ENCODE measurements at places on chromosomes 3 and 15.
A peak's percentile ranks its signal among the peaks of the same experiment; 100 is the strongest.

DNA sequence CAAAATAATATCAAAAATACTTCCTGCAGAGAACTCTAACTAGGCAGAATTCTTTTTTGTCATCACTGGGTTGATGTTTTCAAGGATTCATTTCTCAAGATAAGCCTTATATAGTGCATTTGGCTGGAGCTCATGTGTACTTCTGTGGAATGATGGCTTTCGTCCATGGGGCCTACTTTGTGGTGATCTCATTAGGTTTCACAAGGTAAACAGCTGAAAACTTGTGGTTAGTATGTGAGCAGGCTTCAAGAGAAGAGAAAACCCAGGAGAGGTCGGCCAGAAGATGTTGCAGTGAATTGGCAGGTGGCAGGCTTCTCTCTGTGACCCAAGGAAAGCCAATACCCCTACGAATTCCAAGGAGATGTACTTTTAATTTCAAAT is 121.4 kb upstream of the PHLDB2 start:
- H3K27me3 ChIP-seq: no peaks in the 10 kb centered on the region
- peak overlapping the region; percentile 24 for H3K27ac ChIP-seq
- peaks cover 9% of the 10 kb centered on the region for H3K4me1 ChIP-seq
- no peak overlapping the region for H3K4me3 ChIP-seq
- DNase-seq: no peak

- H3K27ac ChIP-seq: no peak overlapping the region
- peaks cover 30% of the 10 kb centered on the region for H3K36me3 ChIP-seq
- H3K27me3 ChIP-seq: no peaks in the 10 kb centered on the region
- H3K4me1 ChIP-seq: no peaks in the 10 kb centered on the region
Measured at GRCh38 chr15:74631935-74632560, 16.4 kb downstream of the CLK3 start.

- no peaks in the 10 kb centered on the region for H3K36me3 ChIP-seq
- no peak for DNase-seq
- no peaks in the 10 kb centered on the region for H3K27me3 ChIP-seq
- H3K4me3 ChIP-seq: no peak overlapping the region
- H3K27ac ChIP-seq: no peak overlapping the region
- H3K4me1 ChIP-seq: peaks cover 2% of the 10 kb centered on the region
Measured at GRCh38 chr3:32592011-32592410, 21.4 kb upstream of the DYNC1LI1 start.

DNA sequence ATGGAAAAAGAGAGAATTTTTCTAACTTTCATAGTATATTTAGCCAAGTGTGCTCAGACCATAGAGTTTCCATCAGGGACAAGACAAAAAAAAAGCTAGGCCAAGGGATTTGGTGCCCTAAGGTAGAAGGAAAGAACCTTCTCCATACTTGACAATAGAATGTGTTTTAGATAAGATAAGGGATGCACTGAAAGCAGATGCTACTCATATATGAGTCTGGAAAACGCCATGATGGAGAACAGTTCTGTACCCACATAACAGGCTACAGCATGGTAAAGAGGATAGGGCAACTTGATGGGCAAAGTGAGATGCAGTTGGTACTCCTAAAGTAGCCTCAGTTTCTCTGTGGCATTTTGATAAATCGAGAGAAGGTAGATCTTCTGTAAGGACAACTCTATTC is 216.4 kb upstream of the NECTIN3 start:
- no peak for DNase-seq
- no peak overlapping the region for H3K4me3 ChIP-seq
- H3K27ac ChIP-seq: no peak overlapping the region
- H3K36me3 ChIP-seq: no peaks in the 10 kb centered on the region

DNA sequence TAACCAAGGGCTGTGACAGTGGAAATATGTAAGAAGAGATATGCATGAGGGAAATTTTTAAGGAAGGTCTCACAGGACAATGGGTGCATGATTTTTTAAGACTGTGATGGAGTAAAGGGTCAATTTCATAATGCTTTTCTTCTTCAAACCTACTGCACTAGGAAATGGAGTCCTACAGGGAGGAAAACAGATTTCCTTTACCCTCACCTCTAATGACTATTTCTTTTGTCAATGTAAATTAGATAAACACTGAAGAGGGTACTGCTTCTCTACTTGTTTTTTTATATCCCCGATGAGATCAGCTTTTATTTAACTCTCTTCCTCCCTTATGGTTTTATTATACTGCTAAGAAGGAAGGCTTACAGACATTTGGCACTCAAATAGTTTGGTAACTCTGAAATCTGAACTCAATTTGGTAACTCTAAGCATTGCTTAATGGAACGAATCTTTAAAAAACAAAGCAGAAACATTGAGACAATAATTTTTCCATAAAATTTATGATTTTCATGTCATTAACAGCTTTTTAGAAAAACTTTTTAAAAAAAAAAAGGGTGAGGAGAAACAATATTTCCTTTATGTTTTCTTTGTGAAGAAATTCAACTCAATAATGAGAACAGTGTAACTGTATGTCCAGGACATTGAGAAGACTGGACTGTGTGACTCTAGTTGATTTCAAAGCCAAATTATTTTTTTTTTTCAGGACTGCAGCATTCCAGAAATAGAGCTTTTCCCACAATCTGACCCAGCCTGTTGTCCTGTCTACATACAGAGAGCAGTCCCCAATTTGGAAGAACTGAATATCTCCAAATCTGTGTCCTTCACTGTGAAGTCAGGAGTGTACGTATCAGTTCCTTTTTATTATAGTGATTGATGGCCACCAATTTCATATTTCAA is 64.4 kb downstream of the CRYBG3 start:
- no peaks in the 10 kb centered on the region for H3K36me3 ChIP-seq
- H3K4me1 ChIP-seq: peaks cover 4% of the 10 kb centered on the region
- H3K27me3 ChIP-seq: no peaks in the 10 kb centered on the region
- no peak overlapping the region for H3K4me3 ChIP-seq

DNA sequence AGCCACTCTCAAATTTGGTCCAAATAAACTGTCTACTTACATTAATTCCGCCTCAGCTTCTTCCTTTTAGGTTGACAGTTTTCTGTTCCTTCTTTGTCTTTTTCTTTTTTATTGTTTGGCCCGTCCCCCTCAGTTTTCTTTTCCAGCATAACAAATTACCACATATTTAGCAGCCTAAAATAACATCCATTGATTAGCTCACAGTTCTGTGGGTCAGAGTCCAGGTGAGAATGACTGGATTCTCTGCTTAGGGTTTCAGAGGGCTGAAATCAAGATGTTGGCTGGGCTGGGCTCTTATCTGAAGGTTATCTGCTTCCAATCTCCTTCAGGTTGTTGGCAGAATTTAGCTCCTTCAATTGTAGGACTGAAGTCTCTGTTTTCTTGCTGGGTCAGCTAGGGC is 24.6 kb upstream of the LCTL start:
- no peaks in the 10 kb centered on the region for H3K36me3 ChIP-seq
- no peak overlapping the region for H3K27ac ChIP-seq
- peaks cover 11% of the 10 kb centered on the region for H3K4me1 ChIP-seq

- no peak overlapping the region for H3K4me3 ChIP-seq
- H3K36me3 ChIP-seq: no peaks in the 10 kb centered on the region
- no peaks in the 10 kb centered on the region for H3K27me3 ChIP-seq
- no peaks in the 10 kb centered on the region for H3K4me1 ChIP-seq
- DNase-seq: no peak
Measured at GRCh38 chr3:52531860-52532516, 1.7 kb downstream of the NT5DC2 start.

GRCh38 chr3:177824841-177825240 is 627.6 kb upstream of the TBL1XR1 start:
- DNase-seq: no peak
- H3K27ac ChIP-seq: no peak overlapping the region
- H3K27me3 ChIP-seq: no peaks in the 10 kb centered on the region
- no peaks in the 10 kb centered on the region for H3K36me3 ChIP-seq
- no peak overlapping the region for H3K4me3 ChIP-seq

GRCh38 chr3:169310184-169310939 is 353.1 kb downstream of the MECOM start:
- H3K4me1 ChIP-seq: no peaks in the 10 kb centered on the region
- DNase-seq: no peak
- H3K4me3 ChIP-seq: no peak overlapping the region

GRCh38 chr3:193812791-193813500 is 219.9 kb downstream of the OPA1 start:
- DNase-seq: no peak
- no peaks in the 10 kb centered on the region for H3K36me3 ChIP-seq
- peaks cover 66% of the 10 kb centered on the region for H3K4me1 ChIP-seq

DNA sequence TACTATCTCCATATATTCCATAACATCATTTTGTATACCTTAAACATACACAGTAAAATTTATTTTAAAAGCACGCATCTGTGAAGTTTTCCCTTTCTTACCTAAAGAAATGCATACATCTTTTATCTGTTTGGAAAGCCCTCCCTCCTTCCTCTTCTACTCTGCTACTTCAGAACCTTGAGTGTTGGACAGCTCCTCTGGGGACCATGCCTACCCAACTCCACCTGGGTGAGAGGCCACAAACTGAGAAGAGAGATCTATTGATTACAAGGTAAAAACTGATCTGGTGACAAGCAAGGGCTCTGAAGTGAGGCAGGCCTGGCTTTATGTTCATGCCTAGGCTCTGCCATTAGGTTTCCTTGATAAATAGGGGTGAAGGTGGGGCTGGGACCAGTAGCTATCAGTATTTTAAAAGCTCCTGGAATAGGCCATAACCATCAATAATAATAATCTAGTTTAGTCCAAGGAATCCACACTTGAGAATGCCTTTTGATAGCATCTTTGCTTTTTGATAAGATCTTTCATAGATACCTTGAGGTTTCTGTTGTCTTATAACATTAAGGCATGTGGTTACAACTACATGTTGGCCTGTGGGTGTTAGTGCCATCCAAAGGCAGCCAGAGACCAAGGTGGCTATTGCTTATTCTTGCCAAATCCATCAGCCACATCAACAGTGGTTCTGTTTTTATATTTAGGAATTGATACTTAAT is 148.8 kb downstream of the KCNMB2 start:
- H3K36me3 ChIP-seq: no peaks in the 10 kb centered on the region
- H3K27me3 ChIP-seq: no peaks in the 10 kb centered on the region

- no peak overlapping the region for H3K4me3 ChIP-seq
- no peaks in the 10 kb centered on the region for H3K27me3 ChIP-seq
- no peak overlapping the region for H3K27ac ChIP-seq
- H3K4me1 ChIP-seq: no peaks in the 10 kb centered on the region
- H3K36me3 ChIP-seq: no peaks in the 10 kb centered on the region
Measured at GRCh38 chr3:71906976-71907375, 122.0 kb upstream of the PROK2 start.

DNA sequence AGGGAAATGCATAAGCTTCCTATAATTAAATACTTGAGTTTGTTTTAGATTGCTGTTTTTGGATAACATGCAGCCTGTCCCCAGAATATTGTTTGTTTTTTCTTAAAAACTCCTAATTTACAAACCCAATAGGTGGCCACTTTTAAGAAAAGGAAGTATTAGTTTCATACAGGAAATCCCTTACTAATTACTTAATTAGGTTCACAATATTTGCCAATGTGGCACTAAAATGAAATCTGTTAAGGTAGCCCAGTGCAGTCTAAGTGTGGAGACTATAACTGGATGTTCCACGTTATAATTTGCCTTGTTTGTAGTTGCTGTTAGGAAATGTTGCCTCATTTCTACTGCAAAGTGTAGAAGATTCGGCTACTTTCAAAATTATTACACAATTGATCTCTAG is 195.8 kb downstream of the BBX start:
- no peak for DNase-seq
- no peak overlapping the region for H3K4me3 ChIP-seq
- no peak overlapping the region for H3K27ac ChIP-seq
- no peaks in the 10 kb centered on the region for H3K4me1 ChIP-seq
- no peaks in the 10 kb centered on the region for H3K27me3 ChIP-seq
